Hematopoietic multipotent progenitor cell treated with erythropoietin and hydrocortisone succinate and interleukin-3 and kit ligand, for 17 days (in vitro differentiated cells): ENCODE measurements at places on chromosomes 5 and 9.

DNA sequence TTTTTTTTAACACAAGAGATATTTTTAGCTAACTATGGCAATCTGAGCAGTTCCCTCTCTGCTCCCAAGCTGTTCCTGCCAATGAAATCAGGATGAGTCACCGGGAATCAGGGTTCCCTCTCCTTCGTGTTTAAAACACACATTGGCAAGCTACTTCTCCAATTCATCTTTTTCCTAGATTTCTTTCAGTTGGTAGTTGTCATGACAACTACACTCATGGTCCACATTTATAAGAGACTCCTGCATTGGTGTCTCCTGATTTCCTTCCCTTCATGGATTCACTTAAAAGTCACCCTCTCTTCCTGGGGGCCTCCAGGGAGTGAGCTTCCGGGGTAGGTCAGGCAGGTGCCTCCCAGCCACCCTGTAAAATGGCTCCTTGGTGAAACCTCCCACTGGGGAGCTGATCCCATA, 72.3 kb upstream of the NIPAL4 start:
- no peak for DNase-seq

DNA sequence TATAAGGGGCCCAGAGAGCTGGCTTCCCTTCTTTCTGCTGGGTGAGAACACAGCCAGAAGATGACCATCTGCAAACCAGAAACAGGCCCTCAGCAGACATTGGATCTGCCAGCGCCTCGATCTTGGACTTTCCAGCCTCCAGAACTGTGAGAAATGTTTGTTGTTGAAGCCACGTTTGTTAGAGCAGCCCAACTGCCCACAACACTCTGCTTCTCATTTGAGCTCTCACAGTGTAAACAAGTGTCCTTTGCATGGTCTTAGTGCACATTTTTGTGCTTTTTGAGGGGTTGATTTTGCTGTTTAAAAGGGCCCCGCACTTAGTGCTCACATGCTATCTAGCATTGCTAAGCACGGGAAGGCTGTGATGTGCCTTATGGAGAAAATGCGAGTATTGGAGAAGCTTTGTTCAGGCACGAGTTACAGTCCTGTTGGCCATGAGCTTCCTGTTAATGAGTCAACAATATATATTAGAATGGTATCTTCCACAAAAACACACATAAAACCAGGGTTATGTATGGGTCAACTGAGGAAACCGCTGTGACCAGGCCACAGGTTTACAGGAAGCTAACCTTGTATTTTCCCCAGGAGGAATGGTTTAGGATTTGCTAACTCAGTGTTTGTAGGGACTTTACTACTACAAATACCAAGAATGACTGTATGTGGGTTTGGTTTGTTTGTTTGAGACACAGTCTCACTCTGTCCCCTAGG, 11.9 kb downstream of the CMBL start:
- no peak for DNase-seq

DNA sequence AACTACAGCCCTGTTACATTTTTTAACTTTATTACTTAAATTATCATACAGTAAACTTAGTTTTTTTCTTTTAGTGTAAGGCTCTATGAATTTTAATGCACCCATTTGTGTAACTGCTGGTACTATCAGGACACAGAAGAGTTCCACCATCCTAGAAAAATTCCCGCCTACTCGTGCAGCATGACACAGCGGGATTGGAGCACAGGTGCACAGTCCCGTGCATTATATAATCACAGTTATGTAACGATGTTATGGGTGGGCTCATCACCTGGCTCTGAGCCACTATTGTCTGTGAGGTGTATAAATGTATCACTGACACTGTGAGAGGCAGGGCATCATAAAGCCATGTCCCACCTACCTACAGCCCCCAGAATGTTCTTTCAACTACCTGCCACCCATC, 80.7 kb downstream of the DRD1 start:
- no peak for DNase-seq

DNA sequence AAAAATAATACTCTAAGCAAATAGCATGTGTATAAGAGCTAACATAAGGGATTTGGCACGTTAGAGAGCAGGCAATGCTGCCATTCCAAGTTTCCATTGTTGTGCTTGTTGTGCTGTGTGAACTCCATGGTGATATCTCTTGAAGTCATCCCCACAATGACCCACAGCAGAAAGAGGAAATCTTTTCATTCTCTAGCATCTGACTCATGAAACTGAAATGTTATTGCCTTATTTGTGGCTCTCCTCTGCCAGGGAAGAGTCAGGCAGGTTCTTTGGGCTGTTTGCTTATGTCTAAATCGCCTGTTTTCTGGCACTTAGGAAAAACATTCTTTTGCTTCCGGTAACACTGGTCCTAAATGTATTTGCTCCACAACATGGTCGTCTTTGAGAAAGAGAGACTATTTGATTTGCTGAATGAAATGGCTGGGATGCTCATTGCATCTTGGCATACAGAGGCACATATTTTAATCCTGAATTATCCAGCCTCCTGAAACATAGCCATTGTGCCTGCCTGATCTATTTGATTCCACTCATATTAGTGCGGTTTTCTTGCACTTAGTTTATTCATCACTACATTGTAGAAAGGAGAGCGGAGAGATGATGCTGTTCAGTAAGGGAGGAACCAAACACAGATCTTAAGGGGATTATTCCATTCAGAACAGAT, 188.8 kb downstream of the CSNK1G3 start:
- no peak for DNase-seq

DNA sequence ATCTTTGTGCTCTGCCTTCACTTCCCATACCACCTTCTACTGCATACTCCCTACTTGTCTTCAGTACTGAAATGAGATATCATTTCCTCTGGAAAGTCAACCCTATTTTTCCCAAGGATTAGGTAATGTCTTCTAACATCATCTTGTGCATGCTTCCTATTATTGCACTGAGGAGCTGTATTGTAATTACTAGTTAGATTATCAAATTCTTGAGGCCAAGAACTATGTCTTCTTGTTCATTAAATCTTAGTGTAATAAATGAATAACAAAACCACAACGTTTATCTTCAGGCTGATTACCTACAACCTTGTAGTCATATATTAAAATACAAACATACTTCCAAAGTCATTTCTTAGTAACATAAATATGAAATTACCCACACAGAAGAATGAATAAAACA, 87.9 kb upstream of the POU5F2 start:
- no peak for DNase-seq

DNA sequence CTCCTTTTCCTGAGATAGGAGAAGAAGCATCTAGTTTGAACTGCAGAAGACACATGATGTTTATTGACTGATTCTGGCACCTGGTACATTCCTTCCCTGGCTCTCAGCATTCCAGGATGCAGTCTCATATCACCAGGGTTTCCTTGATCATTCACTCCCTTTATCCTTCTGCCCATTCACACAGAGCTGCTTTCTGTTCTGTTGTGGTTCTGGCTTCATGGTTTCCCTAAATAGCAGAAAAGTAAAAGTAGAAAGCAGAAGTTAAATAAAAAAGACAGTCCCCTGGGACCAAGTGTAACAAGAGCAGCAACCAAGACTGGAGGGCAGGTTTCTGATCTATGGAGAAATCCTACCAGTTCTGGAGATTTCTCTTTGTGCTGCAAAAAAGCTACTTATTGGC, 3.2 kb downstream of the IFNA8 start:
- DNase-seq, result no peak

GRCh38 chr5:119353686-119354366, 2.0 kb upstream of the TNFAIP8 start:
- no peak for DNase-seq

DNA sequence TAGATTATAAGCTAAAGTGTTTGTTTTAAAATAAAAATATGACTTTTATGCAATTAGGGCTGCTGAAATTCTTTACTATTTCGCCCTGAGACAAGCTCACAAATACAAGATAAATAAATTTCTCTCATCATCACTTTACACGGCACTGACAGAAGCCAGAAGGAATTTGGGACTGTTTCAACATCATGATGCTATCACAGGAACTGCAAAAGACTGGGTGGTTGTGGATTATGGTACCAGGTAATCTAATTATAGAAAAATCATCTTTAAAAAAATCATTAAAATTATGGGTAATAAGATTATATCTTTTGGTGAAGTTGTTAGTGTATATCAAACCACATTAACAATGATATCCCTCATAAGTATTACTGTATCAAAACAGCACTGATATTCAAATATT, 95.0 kb downstream of the MAN2A1 start:
- no peak for DNase-seq

DNA sequence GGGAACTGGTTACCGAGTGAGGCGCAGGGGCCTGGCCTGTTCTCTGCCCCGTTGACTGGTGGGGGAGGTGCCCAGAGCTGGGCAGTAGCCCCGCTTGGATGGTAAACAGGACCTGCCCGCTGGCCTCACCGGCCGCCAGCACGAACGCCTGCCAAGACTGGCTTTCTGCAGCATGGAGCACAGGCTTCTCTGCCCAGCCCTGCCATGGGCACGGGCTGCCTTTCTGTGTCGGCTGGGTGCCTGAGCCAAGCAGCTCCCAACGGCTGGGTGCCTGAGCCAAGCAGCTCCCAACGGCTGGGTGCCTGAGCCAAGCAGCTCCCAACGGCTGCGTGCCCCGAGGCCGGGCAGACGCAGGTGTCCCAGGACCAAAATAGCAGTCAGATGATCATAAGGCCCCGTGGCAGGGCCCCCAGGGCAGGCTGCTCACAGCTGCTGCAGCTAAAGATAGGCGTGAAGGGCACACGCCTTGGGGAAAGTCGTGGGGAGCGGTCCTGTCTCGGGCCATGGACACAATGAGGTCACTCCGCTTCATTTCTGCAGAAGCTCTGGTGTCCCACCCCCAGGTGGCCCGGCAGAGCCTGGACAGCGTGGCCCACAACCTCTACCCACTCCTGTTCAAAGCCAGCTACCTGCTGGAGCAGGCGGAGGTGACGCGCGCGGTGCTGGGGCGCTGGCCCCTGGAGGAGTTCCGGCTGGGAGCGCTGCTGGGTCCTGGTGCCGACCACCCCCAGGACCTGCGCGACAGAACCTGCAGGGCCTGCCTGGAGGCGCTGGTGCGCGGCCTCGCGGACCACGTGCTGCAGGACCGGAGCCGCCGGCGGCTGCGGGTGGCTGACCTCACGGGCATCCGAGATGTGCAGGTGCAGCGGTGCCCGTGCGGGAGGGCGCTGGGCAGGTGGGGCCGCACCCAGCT, at the start of gene LRRC14B:
TSS of gene LRRC14B (plus strand) at position 460 of the 913 bp plus-strand sequence. CDS start at position 504, 44 bp downstream.
- no peak for DNase-seq

GRCh38 chr5:176162198-176162597, 76.0 kb upstream of the SIMC1 start:
- DNase-seq, result no peak

DNA sequence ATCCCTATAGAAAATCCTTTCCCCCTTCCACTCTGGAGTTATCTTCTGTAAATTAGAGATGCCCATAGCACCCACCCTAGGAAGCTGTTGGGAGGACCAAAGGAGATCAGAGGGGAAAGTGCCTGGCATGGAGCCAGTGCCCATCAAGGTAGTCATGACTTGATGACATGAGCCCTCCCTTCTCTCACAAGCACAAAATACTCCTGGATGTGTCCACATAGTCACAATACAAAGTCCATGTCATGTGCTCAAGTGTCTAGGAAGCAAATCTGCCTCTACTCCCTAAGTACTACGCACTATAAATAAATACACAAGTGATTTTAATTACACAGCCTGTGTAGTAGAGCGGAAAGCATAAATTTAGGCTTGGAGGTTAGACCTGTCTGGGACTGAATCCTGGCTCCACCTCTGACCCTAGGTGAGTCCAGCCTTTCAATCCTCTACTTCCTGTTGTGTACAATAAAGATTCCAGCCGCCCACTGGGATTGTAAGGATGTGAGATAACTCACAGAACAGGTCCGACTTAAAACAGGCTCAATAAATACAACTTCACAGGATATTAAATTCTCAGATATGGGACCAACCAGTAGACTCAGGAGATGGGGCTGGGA, 30.6 kb downstream of the TTC39B start:
- DNase-seq, result no peak

GRCh38 chr5:72954389-72954788, 1.5 kb upstream of the FCHO2 start:
- no peak for DNase-seq

- DNase-seq, result no peak
Measured at GRCh38 chr9:133815781-133816180, 77.6 kb upstream of the SARDH start.

DNA sequence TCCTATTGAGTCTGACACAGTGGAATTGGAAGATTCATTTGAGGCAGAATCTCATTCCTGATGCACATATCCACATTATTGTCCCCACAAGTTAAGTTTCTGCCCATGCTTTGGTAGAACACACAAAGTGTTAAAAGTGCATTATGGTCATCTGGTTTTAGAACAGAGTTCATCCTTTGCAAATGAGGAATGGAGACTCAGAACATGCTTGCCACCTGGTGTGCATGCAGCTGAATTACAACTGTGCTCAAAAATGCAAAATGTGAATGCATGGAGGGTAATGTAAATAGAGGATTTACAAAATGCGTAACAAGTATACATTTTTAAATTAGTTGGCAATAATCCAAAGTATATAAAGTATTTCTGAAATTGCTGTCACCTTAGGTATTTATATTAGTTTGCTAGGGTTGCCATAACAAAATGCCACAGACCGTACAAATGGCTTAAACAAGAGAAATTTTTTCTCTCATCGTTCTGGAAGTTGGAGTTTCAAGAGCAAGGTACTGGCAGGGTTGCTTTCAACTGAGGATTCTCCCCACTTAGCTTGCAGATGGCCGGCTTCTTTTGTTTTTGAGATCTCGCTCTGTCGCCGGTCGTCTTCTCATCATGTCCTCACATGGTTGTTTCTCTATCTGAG, 671.1 kb downstream of the TAF11L14 start:
- no peak for DNase-seq

GRCh38 chr9:136700959-136701667, 11.3 kb upstream of the DIPK1B start:
- DNase-seq, result no peak

DNA sequence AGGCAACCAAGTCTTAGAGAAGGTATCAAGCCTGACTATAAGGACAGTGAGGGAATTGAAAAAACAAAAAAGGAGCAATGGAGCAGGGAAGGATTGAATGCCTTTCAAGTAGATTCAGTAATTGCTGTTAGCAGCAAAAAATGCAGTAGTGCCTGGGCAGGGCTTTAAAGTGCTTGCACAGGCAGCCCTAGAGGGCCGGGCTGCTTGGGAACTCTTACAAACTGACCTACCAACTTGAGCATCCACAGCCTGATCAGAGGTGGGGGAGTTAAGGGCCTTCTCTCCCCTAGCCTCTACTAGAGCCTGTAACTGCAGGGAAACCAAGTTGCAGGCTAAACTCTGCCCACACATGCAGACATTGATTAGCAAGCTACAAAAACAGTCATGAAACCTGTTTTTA, 19.4 kb downstream of the FXN start:
- no peak for DNase-seq

GRCh38 chr9:78962156-78962555, 609.6 kb upstream of the TLE4 start:
- no peak for DNase-seq

GRCh38 chr5:17182494-17182893, 34.9 kb upstream of the BASP1 start:
- no peak for DNase-seq
